ENCODE measurements at places on chromosomes 5 and 9. TPM values are rescaled to one million over a fixed set of nuclear protein-coding genes. Genes with fewer than 3 reads are reported as not detected.

DNA sequence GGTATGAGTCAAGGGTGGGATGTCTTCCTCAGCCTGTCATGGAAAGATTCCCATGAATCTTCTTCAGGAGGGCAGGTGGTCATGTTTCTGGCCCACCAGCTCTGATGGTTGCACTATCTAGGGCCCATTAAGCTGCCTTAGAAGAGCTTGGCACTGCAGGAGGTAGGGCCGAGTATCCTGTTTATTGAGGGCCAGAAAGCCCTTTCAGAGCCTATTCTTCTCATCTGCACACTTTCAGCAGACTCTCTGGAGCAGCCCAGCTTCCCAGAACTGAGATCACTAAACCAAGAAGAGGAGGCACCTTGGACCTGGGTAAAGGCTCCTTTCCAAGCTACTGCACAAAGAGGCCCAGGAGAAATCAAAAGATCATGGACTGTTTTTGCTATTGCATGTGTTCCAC, 146.5 kb downstream of the MTX3 start:
- H3K4me1 ChIP-seq = peaks cover 4% of the 10 kb centered on the region
- no peak overlapping the region for H3K4me3 ChIP-seq
- DNase-seq = no peak
- H3K36me3 ChIP-seq = no peaks in the 10 kb centered on the region
- peaks cover 11% of the 10 kb centered on the region for H3K27me3 ChIP-seq

The TAF1L gene
- total RNA-seq = 0.02 TPM

DNA sequence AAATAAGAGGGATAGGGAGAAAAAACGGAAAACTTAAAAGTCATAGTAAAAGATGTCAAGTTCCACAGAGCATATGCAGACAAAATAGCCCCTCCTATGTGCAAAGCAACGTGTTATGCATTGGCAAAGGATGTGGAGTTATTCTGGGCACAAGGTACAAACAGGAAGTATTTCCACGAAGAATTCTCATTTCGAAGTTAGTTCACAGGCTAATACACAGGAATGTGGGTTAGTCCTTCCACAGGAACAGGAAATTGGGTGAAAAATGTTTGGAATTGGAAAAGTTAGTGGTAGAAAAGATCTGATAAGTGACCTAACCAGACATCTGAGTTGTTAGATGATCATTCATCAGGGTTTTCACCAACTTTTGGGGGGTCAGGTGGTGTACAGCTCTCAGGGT, 326.6 kb downstream of the EBF1 start:
- no peak overlapping the region for H3K27ac ChIP-seq
- no peaks in the 10 kb centered on the region for H3K27me3 ChIP-seq
- DNase-seq = no peak
- H3K4me1 ChIP-seq = no peaks in the 10 kb centered on the region
- no peak overlapping the region for H3K4me3 ChIP-seq

The GRXCR2 gene
- not detected for total RNA-seq

DNA sequence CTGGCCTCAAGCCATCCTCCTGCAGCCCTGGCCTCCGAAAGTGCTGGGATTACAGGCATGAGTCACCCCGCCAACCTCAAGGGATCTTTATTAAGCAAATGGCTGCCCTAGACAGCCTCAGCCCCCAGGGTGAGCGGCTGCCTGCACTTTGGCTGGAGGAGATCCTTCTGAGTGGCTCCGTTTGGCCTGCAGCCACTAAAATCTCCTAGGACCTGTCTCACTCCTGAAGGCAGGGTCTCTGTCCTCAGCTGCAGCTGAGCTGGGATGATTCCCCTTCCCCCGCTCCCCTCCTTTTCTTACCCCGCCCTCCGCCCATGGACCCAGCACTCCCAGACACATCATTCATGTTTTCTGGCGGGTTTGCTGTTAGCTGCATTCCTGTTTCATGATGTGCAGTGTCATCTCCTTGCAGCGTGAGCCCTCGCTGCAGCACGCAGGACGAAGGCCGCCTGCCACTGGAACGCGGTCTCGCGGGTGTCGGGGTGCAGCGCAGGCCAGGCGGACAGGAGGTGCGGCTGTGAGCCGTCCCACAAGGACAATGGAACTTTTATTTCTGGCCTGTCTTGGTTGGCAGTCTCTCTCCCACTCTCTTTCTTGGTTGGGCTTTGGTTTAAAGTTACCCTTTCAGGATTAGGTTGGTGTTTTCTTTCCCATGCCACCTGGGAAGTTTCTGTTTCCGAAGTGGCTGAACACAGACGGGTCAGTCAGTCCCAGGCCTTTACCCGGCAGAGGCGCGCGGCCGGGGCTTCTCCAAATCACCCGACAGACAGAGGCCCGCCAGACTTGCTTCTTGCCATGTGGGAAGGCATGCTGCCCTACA, 137.1 kb downstream of the FOXD1 start:
- H3K4me3 ChIP-seq = no peak overlapping the region
- no peaks in the 10 kb centered on the region for H3K36me3 ChIP-seq
- peaks cover 69% of the 10 kb centered on the region for H3K27me3 ChIP-seq
- no peak overlapping the region for H3K27ac ChIP-seq

- H3K36me3 ChIP-seq = no peaks in the 10 kb centered on the region
- no peak overlapping the region for H3K4me3 ChIP-seq
- no peak for DNase-seq
- H3K4me1 ChIP-seq = no peaks in the 10 kb centered on the region
- H3K27ac ChIP-seq = no peak overlapping the region
Observed at GRCh38 chr5:163706053-163706771, 200.8 kb downstream of the MAT2B start.

- no peaks in the 10 kb centered on the region for H3K36me3 ChIP-seq
- H3K27me3 ChIP-seq = peaks cover 21% of the 10 kb centered on the region
- H3K27ac ChIP-seq = no peak overlapping the region
- H3K4me1 ChIP-seq = peaks cover 29% of the 10 kb centered on the region
- H3K4me3 ChIP-seq = no peak overlapping the region
Observed at GRCh38 chr5:961711-962240, 46.8 kb upstream of the NKD2 start.

- DNase-seq = no peak
- H3K27me3 ChIP-seq = peaks cover 9% of the 10 kb centered on the region
- no peak overlapping the region for H3K4me3 ChIP-seq
Observed at GRCh38 chr5:42645138-42645537, 111.5 kb upstream of the CCDC152 start.
